Suppressor macrophage treated with lipopolysaccharide for 1 hour (primary cell): ENCODE measurements at places on chromosomes 4 and X.

GRCh38 chr4:121016611-121017010 lies 55.7 kb downstream of the NDNF start:
- DNase-seq: no peak

- peak; percentile 59 for DNase-seq
Measured at GRCh38 chrX:107659768-107660167, 31.5 kb downstream of the PRPS1 start.

DNA sequence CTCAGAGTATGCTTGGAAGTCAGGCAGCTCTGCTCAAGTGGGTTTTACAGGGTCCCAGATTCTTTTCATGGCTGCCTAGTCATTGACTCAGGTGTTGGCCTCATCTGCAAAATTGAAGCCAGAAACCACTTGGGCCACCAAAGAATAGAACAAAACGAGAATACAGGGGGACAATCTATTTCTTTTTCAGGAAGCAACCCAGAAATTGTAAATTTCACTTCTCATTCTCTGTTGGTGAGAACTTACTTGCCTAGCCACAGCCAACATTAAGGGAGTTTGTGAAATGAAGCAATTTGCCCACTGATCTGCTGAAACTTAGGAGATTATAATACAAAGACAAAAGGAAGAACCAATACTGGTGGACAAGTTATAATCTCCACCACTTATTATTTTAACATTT lies 8.6 kb upstream of the TKTL2 start:
- DNase-seq: peak; percentile 70

DNA sequence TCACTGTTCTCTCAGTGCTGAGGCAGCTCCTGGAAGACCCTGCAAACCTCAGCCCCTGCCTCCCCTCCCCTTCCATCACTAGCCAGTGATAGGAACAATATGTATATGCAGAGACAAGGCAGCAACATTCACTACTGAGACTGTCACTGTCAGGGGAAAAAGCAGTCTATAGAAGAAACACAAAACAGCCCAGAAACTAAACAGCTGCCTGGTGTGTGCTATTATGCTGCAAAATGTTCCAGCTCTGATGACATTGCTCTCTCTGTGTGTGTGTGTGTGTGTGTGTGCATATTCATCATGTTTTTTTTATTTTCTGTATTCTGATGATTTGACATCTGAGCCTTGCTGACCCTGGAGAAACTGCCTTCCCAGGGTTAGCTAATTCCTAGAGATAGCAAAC lies 147.2 kb downstream of the SPATA18 start:
- DNase-seq: no peak

GRCh38 chr4:4614925-4615678 lies 73.3 kb upstream of the STX18 start:
- no peak for DNase-seq

DNA sequence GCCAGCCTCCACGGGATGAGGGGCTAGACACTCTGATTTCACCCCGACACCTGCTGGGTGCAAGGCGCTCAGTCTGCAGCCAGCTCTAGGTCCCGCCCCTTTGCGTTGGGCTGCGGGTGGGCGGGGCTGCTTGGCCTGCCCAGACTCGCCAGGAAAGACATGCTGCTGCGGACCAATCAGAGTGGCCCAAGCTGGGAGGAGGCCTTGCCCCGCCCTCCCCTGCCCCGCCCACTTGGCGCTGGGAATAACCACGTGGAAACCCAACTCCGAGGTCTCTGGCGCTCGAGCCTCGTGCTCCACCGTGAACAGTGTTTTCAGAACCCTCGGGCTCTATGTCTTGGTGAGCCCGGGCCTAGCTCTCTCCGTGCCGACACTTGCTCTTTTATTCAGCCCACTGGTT lies 5.3 kb upstream of the VMA21 start:
- no peak for DNase-seq

- DNase-seq: no peak
Measured at GRCh38 chrX:75596178-75596577, 73.3 kb upstream of the ZDHHC15 start.

- DNase-seq: no peak
Measured at GRCh38 chr4:52713456-52713937, 37.7 kb downstream of the ERVMER34-1 start.

GRCh38 chr4:1409491-1410425 lies 3.5 kb upstream of the NKX1-1 start:
- no peak for DNase-seq

DNA sequence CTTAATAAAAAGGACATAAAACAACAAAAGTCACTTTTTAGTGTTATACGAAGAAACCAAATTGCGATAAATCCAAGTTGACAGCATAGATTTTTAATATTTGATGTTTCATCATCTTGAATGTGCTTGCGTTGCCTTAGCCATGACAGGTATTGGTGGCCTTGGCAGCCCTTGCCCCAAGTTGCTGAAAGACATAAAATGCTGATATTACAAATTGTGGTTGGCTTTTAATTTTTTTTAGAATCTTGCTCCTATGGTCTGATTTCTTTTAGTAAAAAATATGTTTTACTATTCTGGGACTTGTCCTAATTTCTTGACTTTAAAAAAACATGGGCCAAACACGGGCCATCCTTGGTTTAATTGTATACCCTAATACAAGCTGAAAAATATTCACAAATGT lies 122.6 kb downstream of the SLC4A4 start:
- DNase-seq: no peak

GRCh38 chr4:181650033-181650825 lies 593.0 kb upstream of the TENM3 start:
- DNase-seq: no peak

GRCh38 chr4:42673082-42673425 lies 16.1 kb upstream of the ATP8A1 start:
- no peak for DNase-seq

DNA sequence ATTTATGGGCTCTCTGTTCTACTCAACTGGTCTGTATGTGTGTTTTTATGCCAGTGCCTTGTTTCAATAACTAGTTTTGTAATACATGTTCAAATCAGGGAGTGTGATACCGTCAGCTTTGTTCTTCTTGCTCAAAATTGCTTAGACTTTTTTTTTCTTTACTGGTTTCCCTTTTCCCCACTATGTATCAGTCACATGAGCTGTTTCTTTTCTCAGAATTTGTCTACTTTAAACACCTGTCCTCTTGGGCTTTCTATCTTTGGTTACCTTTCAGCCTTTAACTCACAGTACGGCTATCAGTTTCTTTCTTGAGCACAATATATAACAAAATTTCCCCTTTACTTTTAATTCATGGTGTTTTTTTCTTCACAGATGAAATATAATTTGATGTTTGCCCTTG lies 5.4 kb upstream of the GLRA3 start:
- no peak for DNase-seq
